Liver (tissue), 10 donors: ENCODE measurements at places on chromosomes 16 and 17.

- H3K27ac ChIP-seq = no peak overlapping the region
- no peak overlapping the region for H3K4me3 ChIP-seq
- no peak for DNase-seq
- H3K4me1 ChIP-seq = no peaks in the 10 kb centered on the region
These were observed 186.5 kb upstream of the CCL2 start for GRCh38 chr17:34068571-34068970.

DNA sequence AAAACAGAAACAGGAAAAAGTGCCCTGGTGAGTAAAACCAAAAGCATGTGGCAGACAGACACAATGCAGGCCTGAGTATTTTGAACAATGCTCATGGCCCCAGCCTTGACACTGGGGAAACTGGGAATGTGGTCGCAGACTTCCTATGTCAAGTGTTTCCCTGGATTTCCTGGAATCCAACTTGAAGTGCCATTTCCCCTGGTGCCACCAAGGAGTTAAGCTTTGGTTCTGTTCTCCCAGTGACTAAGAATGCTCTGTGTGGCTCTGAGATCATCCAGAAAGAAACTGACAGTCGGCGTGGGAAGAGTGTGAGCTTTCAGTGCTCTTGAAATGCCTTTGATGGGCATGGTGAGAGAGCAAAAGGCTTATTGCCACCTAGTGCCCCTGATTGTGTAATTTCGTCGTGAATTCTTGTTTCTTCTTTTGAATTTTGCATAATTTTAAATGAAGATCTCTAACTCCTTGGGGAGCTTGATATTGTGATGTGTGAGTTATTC lies 96.0 kb downstream of the YPEL2 start:
- DNase-seq = no peak
- peaks cover 66% of the 10 kb centered on the region for H3K4me1 ChIP-seq
- no peaks in the 10 kb centered on the region for H3K36me3 ChIP-seq
- peak overlapping the region; percentile 88 for H3K27ac ChIP-seq
- H3K4me3 ChIP-seq = no peak overlapping the region
- no peaks in the 10 kb centered on the region for H3K27me3 ChIP-seq

- no peaks in the 10 kb centered on the region for H3K4me1 ChIP-seq
- no peaks in the 10 kb centered on the region for H3K27me3 ChIP-seq
- no peaks in the 10 kb centered on the region for H3K36me3 ChIP-seq
- DNase-seq = no peak
These were observed 581.4 kb downstream of the CDH11 start for GRCh38 chr16:64540434-64540833.

DNA sequence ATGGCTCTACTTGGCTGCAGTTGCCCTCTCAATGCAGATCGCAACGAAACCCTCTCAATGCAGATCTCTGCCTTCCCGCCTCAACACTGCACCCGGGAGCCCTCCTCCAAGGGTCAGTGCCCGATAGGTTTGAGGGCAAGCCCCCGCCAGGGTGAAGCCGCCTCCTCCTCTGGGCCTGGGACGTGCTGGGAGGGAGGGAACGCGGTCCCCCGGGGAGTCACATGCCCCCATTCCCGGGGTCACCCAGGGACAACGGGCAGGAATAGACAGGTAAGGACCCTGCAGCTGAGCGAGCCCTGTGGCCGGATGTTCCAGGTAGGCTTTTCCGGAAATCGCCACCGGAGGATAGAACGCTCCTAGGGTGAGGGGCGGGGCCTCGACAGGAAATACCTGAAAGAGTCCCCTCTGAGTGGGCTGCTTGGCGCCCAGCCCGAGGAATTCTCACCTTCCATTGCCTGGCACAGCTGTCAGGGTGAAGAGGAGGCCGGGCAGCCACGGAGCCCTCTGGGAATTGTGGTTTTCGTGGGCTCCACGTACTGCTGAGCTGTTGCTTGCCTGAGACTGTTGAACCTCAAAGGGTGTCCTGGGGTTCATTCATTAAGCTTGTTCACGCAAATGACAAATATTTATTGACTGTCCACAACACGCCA lies 12.8 kb downstream of the ZNF174 start:
- H3K4me3 ChIP-seq = peak overlapping the region; percentile 46
- H3K27me3 ChIP-seq = no peaks in the 10 kb centered on the region
- no peak for DNase-seq
- H3K36me3 ChIP-seq = peaks cover 7% of the 10 kb centered on the region
- H3K4me1 ChIP-seq = no peaks in the 10 kb centered on the region
- no peak overlapping the region for H3K27ac ChIP-seq

DNA sequence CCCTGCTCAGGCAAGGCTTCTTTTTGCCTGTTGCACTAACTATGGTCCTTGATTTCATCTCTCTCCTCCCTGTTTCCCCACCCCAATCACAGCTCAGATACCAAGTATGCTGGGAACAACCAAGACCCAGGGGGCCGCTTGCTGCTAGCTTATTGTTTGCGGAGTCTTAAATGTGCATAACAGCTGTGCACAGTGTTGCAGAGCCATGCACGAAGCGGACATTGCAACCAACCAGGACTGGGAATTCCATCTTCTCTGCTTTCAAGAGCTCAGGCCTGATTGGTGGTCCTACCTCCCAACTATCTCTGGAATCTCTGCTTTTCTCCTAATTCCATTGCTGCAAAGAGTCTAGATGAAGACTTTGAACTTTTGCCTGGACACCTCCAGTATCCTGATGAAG lies 281.3 kb upstream of the TNRC6C start:
- H3K4me3 ChIP-seq = no peak overlapping the region
- no peaks in the 10 kb centered on the region for H3K36me3 ChIP-seq
- no peaks in the 10 kb centered on the region for H3K4me1 ChIP-seq

GRCh38 chr17:38676706-38677504 lies 2.1 kb upstream of the EPOP start:
- no peaks in the 10 kb centered on the region for H3K36me3 ChIP-seq
- peaks cover 7% of the 10 kb centered on the region for H3K4me1 ChIP-seq

- no peak overlapping the region for H3K27ac ChIP-seq
- no peak for DNase-seq
- H3K27me3 ChIP-seq = no peaks in the 10 kb centered on the region
These were observed 81.8 kb downstream of the AKAP1 start for GRCh38 chr17:57166803-57167202.

GRCh38 chr16:48447940-48448536 lies 62.8 kb upstream of the SIAH1 start:
- H3K27me3 ChIP-seq = no peaks in the 10 kb centered on the region
- H3K4me1 ChIP-seq = no peaks in the 10 kb centered on the region
- DNase-seq = no peak
- H3K4me3 ChIP-seq = no peak overlapping the region
- no peaks in the 10 kb centered on the region for H3K36me3 ChIP-seq

DNA sequence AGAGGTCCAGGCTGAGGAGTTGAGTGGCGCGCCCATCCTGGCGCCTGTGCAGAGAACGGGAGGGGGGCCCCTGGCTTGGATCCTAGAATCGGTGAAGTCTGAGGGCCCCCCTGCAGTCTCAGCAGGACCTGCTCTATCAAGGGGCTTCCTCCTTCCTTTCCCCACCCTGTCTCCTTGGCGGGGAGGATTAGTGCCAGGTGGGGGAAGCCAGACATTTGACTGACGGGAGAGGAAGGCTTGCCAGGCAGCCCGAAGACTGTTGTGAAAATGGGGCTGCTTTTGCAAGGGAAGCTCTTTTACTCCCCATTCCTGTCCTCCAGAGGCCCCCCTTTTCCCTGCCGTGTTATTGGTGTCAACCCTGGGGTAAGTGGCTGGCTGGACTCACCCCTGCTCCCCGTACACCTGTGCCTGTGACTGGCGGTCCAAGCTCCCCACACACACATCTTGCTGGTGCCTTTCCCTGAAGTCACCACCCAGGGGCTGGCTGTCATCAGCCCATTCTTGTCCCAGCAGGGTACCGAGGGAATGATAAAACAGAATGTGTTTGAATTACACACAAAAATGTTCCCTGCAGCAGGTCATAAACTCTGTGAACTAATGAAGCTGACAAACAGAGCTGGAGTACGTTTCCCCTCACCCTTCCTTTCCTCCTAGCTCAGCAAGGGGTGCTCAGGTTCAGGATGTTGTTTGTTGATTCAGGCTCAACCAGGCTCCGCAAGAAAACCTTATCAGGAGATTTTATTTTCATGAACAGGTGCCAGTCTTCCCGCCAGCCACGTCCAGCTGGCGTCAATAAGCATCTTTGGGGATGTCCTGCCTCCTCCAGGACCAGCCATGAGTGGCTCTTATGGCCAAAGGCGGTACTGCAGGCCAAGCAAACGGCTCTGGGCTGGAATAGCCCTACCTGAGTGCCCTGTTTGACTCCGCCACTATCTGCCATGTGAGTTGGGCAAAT lies 4.4 kb upstream of the ARMC7 start:
- no peak overlapping the region for H3K27ac ChIP-seq
- DNase-seq = no peak
- peaks cover 10% of the 10 kb centered on the region for H3K4me1 ChIP-seq
- H3K27me3 ChIP-seq = no peaks in the 10 kb centered on the region
- H3K4me3 ChIP-seq = no peak overlapping the region

- DNase-seq = no peak
- H3K27ac ChIP-seq = no peak overlapping the region
- no peaks in the 10 kb centered on the region for H3K27me3 ChIP-seq
- no peaks in the 10 kb centered on the region for H3K4me1 ChIP-seq
- H3K36me3 ChIP-seq = no peaks in the 10 kb centered on the region
These were observed 276.7 kb upstream of the DYNLRB2 start for GRCh38 chr16:80263848-80264694.
